GM20000 (cell line): ENCODE measurements at places on chromosomes 13 and 19.
A peak's percentile ranks its signal among the peaks of the same experiment; 100 is the strongest.

DNA sequence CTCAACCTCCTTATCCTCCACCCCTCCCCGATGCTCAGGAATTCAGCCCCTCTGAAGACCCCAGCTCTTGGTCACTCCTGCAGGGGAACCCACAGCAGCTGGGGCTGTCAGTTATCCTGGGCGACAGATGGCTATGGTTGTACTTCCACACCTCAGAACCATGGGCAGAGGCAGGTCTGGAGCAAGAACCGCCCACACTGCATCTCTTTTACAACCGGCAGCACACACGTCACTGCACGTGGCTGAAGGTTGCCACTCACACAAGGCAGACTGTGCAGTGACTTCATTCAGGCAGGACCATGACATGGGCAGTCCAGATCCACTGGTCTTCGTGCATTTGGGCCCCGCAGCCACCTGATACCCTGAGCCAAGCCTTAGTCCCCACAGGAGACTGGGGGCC is 21.5 kb upstream of the SDHAF1 start:
- no peak for DNase-seq

GRCh38 chr19:46542428-46543230 is 47.0 kb upstream of the PNMA8B start:
- peak; percentile 65 for DNase-seq

GRCh38 chr13:81406639-81407292 is 1065.8 kb upstream of the SPRY2 start:
- no peak for DNase-seq

DNA sequence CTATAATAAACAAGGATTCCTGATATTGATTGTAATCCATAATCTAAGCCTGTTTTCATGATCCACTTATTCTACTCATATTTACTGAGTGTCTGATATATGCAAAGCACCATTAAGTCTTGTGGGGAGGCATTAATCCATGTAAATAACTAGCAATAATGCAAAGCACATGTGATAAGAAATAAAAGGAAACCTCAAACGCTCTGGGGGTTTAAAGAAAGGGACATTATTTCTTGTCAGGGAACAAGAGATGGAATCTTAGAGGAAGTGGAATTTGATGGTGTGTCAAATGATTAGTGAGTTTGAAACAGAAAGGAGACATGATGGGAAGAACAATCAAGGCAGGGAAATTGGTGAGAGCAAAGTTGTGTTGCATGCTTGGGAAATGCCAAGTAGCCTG is 57.4 kb upstream of the FLT1 start:
- DNase-seq, result no peak

DNA sequence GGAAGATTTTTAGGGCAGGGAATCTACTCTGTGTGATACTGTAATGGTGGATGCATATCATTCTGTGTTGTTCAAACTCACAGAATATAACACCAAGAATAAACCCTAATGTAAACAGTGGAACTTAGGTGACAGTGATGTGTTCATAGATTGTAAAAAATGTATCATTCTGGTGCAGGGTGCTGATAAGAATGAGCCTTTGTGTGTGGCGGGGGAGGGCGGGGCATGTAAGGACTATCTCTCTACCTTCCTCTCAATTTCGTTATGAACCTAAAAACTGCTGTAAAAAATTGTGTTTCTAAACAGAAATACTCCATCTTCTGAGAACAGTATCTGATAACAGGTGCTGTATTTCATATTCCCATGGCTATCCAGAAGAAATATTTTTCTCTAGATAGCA is 35.6 kb downstream of the TNFRSF19 start:
- no peak for DNase-seq

DNA sequence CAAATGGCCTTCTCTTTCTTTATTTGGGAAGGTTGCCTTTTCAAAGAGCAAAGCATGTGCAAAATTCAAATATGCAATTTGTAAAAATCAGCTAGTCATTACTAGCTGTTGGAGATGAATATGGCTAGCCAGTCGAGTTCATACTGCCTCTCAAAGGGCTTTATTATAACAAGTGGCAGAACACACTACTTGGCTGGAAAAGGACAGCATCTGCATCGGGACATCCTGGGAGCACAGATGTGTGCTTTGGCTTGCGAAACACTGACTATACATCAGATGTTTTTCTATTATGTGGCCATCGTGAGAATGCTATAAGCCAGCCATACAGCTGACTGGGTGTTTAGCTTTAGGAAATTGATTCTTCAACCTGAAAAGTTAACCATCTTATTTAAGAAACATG is 424.2 kb downstream of the KCTD12 start:
- no peak for DNase-seq
